ENCODE measurements at places on chromosomes 7 and 10.

DNA sequence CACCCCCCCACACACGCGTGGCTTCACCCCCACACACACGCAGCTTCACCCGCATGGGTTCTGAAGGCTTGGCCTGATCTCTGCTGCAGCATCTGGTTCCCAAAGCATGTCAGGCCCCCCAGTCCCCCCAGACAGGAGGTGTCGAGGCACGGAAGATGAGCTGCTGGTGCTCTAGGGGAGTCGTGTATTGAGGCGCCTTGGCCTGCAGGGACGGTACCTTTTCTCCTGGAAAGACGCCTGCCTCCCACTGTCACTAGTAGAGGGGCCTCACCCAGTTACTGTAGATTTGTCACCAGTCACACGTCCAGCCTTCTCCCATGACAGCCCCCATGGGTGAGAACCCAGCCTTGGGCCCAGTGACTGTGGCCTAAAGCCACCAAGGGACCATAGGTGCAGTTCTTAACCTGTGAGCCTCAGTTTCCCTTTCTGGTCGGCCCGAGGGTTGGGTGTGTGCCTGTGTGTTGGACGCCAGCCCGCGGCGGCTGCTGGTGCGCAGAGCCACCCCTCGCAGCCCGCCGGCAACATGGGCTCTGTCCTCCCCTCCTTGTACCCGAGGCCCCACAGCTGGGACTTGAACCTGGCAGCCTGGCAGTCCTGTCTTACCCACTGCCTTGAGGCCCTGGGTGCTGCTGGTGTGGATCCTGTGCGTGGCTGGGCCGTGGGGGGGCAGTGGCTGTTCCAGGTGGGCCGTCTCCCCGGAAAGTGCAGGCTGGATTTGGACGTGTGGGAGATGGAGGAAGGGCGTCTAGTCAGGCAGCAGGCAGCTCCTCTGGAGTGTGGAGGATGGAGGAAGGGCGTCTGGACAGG is 81.7 kb downstream of the NKX6-2 start:
- DNase-seq, result no peak

GRCh38 chr10:67668448-67668847 is 27.5 kb downstream of the CTNNA3 start:
- DNase-seq, result no peak

GRCh38 chr7:36788825-36789470 is 64.7 kb upstream of the AOAH start:
- DNase-seq, result no peak

DNA sequence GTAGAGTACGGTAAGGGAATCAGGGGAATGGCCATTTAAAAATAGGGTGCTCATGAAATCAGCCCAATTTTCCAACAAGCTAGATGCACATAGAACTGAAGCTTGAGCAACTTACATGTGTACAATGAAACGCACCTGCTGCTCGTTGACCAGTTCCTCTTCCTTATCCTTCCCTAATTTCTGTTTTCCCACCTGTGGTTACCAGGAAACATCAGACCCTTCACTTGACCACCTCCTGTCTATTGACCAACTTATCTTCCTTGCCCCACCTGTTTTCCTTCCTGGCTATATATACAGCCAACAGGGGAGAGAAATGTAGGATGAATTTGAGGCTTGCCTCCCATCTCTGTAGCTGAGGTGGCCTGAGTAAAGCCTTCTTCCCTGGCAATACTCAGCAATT is 37.8 kb upstream of the RAPGEF5 start:
- DNase-seq, result no peak

DNA sequence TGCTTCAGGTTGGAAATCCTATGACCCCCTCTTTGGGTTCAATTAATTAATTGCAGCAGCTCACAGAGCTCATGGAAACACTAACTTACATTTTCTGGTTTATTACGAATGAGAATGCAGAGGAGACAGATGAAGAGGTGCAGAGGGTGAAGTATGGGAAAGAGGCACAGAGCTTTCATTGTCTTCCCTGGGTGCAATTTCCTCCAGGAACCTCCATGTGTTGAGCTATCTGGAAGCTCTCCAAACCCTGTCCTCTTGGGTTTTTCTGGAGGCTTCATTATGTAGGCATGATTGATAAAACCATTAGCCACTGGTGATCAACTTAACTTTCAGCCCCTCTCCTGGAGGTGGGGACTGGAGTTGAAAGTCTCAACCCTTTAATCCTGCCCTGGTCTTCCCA is 133.0 kb upstream of the AUTS2 start:
- no peak for DNase-seq

DNA sequence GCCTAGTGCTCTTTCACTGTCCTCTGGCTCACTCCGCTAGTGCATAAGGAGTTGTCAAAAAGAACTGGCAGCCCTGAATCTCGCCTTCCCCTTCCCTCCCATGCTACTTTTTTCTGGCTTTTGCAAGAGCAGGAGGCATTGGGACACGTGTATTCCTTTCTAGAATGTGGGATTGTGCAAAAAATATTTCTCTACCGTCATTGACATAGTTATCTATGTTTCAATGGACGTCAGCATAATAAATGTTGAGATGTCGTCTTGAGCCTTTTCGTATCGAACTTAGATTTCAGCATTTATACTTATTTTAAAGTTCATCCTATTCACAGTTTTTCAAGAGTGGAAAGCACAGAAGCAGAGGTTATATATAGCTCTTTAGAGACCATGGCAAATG is 727 bp downstream of the ING3 start:
- DNase-seq, result no peak

GRCh38 chr7:120997882-120998474 is 9.5 kb downstream of the CPED1 start:
- DNase-seq, result no peak

GRCh38 chr10:79215531-79215930 is 131.7 kb upstream of the PPIF start:
- no peak for DNase-seq

DNA sequence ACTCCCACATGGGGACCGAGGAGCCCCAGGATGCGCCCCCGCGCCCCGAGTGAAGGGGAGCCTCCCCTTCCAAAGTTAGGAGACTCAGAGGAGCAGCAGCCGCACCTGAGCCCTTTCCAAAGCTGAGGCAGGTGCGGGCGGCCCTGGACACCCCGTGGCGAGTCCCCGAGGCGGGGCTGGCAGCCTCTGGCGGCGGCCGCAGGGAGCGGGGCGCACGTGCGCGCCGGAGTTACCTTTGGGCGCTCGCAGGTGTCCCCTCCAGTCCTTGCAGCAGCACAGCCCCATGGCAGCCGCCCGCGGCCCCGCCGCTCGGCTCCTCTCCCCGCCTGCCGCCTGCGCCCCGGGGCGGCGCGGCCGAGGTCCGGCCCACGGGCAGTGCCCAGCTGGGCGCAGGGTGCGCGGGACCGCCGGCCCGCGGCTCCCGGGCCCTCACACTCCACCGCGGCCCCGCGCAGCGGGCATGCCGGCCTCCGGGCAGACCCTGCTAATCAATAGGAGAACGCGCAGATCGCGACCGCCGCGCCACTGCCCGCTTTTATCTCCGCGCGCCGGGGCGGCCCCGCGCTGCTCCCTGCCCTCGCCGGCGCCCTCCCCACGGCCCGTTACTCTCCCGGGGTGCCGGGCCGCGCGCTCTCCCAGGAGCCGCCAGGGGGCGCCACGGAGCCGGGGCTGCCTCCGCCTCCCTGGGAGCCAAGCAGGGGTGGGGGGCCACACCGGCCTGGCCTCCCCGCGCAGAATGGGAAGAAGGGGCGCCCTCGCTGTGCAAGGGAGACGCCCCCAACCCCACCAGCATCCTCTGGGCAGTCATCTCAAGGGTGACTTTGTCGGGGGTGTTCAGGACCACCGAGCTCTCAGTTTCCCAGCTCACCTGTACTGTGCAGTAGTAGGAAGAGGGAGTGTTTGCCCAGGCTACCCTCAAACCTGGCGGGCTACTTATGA is 80.8 kb downstream of the ARHGAP22 start:
- DNase-seq, result no peak

DNA sequence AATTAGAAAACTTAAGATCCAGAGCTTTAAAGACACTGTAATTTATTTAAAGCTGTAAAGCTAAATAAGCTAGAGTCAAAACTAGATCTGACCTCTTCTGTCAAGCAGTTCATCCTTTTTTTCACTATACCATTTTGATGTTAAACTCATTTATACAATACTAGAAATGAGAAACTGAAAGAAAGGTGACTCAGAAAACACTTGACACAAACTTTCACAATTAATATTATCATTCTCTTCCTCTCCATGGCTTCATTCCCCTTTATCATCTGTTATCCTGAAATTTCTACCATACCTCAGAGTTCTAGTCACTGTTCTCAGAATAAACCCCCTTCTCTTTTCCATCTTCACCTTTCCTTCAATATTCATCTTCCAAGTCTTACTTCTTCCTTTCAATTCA is 1.3 kb downstream of the FIGNL1 start:
- DNase-seq, result no peak

DNA sequence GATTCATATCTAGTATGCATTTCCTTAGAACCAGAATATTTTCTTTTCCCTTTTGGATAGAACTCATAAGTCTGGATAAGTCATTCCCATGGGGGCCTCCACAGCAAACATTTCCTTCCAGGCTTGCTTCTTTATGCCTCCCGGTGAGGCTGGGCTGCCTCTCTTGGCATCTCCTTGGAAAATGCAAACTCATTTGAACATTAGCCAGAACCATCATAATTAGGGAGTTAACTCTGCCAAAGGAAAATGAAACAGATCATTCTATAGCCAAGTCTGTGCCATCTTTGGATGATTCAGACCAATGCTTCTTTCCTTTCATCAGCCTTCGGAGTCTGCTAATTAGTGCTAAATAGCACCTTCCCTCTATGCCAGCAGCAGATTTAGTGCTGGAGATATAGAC is 81.1 kb downstream of the PLPP4 start:
- no peak for DNase-seq

DNA sequence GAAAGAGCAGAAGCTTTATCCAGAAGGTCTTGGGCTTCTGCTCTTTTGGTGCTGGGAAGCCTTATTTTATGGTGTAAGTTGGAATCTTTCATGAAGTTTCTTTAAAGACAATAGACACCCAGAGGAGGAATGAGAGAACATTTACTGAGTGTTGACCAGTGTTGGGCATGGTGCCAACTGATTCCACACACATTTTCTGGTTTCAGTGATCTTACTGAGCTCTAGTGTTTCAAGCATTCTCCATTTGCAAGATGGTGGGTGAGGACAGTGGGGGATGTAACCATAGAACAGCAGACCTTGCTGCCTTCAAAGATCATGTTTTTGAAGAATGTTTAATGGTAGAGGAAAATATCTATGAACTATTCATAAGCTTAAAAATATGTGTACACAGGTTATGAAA is 114.6 kb downstream of the LRMDA start:
- DNase-seq, result no peak

GRCh38 chr10:114715171-114715670 is 57.1 kb upstream of the ABLIM1 start:
- DNase-seq, result no peak

GRCh38 chr10:52949899-52950298 is 177.3 kb upstream of the MBL2 start:
- DNase-seq, result no peak

DNA sequence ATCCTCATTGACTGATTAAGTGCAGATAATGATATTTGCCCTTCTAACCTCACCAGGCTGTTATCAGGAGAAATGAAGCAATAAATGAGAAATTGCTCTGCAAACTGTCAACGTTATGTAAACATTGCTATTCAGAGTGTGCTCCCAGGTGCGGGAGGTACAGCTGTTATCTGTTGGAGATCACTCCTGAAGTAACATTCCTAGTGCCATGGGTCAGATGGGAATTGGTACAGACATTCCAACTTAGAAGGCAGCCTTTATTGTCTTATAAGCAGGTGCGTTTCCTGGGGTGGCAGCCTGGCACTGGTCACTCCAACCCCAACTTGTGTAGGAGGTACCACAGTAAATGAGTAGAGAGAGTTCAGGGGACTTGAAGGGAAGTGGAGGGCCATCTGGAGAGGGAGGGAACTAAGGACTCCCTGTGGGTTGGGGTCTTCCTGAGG is 36.8 kb downstream of the HK1 start:
- DNase-seq, result no peak

DNA sequence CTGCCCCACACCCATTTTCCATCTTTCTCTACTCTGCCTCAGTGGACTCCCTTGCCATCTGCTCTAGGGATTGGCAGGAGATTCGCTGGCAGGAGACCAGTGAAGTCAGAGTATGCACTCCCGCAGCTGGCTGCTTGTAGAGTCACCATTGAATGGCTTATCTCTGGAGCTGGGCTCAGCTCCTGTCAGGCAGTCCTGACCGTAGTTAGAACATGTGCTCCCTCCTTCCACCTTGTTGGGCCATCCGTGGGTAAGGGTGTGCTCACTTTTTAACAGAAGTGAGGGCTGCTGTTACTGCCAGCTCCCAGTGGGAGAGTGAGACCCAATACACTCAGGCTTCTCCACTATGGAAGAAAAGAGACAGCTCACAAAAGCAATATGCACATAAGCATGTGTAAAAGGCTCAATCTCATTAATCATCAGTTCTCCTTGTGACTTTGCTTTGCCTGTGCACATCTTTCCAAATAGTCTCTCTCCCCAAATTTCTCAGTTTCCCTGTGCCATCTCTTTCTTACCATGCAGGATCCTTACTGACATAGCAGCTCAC is 773.3 kb downstream of the GRID1 start:
- DNase-seq, result no peak

DNA sequence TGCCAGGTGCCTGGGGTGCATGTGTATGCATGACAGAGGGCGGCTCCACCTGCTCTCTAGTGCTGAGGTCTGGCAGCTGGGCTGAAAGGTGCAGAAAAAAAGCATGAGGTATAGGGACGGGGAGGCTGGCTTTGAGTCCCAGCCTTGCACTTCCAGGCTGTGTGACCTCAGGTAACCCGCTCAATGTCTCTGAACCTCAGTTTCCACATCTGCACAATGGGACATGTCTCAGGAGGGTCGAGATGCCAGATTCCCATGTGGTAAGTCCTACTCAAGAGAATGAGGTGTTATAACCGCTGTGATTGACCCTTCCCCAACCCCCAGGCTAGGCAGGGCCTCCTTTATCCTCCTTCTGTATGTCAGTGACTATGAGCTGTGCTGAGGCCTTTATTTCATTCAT is 48.8 kb downstream of the ARHGAP22 start:
- DNase-seq, result no peak

DNA sequence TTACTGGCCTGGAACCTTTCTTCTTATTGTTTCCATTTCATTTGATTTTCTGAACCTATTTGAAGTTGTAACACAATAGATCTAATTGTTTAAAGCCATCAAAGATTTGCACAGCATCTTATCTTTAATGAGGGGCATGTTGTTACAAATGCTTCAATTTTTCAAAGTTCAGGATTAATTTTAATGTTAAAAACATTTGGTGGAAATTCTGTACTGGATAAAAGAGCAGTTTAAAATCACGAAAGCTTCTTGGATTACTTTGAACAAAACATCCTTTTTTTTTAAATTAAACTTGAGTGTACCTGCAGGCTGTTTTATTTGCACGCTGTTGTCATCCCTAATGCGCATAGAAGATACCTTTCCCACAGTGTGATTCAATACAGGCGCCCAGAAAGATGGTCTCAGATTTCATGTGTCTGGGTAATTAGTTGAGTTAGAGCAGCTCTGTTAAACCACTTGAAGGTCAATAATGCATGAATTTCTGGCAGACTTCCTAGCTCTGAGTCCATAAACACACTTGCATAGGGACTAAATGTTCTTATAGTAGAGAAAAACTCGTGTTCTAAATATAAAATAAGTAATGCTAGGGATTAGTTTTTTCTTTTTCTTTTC is 29.3 kb upstream of the DDX50 start:
- no peak for DNase-seq

All from activated CD4-positive, alpha-beta T cell treated with anti-CD3 and anti-CD28 coated beads, Interleukin-2, amount 50 U/mL, for 4 hours (primary cell).